ENCODE measurements at places on chromosomes 7 and 10.

- DNase-seq = no peak
These were observed 86.1 kb downstream of the TRIM24 start for GRCh38 chr7:138546064-138546619.

- peak; percentile 44 for DNase-seq
These were observed 531.2 kb downstream of the HTR7 start for GRCh38 chr10:90326498-90327267.

- no peak for DNase-seq
These were observed 140.5 kb downstream of the MAD1L1 start for GRCh38 chr7:2092279-2092678.

DNA sequence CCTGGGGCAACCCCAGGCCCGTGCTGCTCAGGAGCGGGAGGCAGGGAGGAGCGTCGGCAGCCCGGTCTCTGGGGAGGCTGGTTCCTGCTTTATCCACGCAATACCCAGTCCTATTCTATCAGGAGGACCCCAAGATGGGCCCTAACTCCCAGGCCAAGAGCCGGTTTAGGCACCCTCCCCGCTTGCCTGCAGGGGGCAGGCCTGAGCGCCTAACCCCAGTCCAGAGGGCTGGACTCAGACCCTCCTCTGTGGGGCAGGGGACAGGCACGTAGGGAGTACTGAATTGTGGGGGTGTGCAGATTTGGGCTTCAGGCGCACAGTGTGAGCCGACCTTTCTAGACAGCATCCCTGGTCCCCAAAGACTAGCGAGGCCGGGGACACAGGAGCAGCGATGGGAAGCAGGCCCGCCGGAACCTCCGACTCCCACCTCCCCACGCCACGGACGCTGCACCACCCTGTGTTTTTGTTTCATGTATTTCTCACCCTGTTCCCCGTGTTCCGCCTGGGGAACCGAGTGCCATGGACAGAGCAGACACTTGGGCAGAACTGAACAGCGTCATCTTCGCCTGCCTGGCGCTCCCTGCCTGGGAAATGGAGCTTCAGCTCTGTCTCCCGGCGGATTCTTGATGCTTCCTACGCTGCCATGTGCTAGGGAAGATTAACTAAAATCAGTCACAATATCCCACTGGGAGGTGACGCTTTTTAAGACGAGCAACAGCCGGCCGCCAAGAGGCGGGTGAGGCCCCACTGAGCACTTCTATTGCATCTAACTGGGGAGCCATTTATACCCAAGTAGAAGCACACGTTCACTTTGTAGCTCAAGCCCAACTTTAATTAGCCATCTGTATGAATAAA, 5.3 kb downstream of the NUDT1 start:
- DNase-seq = no peak

GRCh38 chr7:55048221-55048859, 29.5 kb downstream of the EGFR start:
- no peak for DNase-seq

- DNase-seq = no peak
These were observed 39.9 kb downstream of the DKK1 start for GRCh38 chr10:52353960-52354394.

- no peak for DNase-seq
These were observed 3.1 kb upstream of the SMNDC1 start for GRCh38 chr10:110307805-110308204.

DNA sequence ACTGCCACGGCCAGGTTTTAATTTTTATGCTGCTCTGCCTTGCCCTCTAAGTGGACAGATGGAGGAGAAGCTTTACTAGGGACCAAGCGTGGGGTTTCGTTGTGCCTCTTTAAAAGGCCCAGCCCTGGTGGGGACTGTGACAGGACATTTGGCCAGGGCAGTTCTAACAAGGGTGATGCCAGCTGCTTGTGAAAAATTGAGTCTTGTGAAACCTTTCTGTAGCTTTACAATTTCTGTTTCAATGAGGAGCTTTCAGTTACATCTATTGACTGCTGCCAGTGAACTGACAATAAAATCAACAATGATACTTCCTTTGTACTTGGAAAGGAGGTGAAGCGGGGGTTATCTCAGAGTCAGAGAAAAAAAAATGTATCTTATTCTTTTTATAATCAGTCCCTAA, 233.1 kb upstream of the CSTF2T start:
- DNase-seq = no peak

- peak; percentile 53 for DNase-seq
These were observed 161.2 kb downstream of the PCLO start for GRCh38 chr7:83001362-83002040.

GRCh38 chr7:13851736-13852135, 137.7 kb downstream of the ETV1 start:
- DNase-seq = peak; percentile 2
